CD4-positive, CD25-positive, alpha-beta regulatory T cell (primary cell): ENCODE measurements at places on chromosomes 5 and 9. TPM values are rescaled to one million over a fixed set of nuclear protein-coding genes. Genes with fewer than 3 reads are reported as not detected.

DNA sequence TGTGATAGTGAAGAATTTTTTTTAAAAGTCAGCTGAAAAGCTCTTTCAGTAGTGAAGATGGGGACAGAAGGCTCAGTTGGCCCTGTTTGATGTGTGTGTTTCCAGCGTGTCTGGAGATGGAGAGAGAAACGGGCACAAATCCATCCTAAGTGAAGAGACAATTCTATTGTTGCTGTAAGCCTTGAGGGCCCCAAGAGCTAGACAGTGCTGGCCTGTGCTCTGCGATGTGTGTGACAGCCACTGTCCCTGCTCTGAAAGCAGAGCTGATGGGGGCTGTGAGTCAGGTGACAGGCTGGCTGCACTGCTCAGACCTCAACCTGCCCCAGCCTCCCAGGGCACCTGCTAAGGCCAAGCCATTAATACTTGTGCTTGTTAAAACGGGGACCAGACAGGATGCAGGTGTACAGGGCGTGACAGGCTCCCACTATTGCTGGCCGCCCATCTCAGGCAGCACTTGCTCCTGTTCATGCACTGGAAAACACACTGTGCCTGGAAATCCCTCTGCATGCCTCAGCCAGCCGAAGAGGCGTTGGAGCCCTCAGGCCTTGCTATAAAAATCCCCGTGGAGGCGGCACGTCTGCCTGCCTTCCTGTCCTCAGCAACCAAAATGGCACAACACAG is 44.6 kb upstream of the SEMA4D start:
- H3K4me1 ChIP-seq, result peaks cover 32% of the 10 kb centered on the region
- H3K27ac ChIP-seq, result no peak overlapping the region
- H3K36me3 ChIP-seq, result no peaks in the 10 kb centered on the region
- DNase-seq, result no peak

DNA sequence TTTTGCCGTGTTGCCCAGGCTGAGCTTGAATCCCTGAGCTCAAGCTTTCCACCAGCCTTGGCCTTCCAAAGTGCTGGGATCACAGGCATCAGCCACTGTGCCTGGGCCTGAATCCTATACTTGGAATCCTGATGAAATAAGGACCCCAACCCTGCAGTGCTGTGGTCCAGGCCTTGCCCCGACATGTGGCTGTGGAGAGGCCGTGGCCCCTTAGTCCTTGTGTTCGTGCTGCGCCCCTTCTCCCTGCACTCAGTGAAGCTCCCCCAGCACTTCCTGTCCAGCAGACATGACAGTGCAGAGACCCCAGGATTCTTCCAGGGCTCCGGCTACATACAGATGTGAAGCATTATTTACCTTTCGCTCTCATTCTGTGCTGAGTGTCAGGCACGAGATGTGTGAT is 52.9 kb downstream of the EHMT1 start:
- peaks cover 10% of the 10 kb centered on the region for H3K36me3 ChIP-seq
- H3K4me1 ChIP-seq, result peaks cover 15% of the 10 kb centered on the region
- H3K27ac ChIP-seq, result no peak overlapping the region
- no peak for DNase-seq
- H3K27me3 ChIP-seq, result no peaks in the 10 kb centered on the region

Gene OTP
- not detected for polyA plus RNA-seq

Gene FCN1
- polyA plus RNA-seq, result 7.1 TPM

Gene ACOT12
- not detected for polyA plus RNA-seq

Gene PLEKHG4B
- polyA plus RNA-seq, result not detected
